ENCODE measurements at places on chromosomes 16 and 17.

- DNase-seq, result no peak
Measured at GRCh38 chr17:75553295-75554110, 28.0 kb downstream of the LLGL2 start.

DNA sequence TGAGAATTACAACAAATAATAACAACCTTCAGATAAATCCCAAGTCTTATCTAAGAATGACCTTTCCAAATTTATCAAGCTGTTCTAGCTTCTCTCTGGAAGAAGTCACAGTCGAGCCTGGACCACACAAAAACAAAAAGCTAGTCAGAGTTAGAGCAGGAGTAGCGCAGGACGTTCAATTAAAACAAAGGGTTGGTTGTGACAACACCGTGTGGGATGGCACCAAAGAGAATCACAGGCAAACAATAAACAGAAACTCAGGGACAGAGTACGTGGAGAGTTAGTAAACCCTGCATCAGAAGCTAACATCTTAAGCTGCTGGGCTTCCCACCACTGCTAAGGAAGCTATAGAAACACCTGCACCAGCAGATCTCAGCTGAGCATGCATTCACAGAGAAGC is 23.8 kb downstream of the ARHGAP17 start:
- no peak for DNase-seq

DNA sequence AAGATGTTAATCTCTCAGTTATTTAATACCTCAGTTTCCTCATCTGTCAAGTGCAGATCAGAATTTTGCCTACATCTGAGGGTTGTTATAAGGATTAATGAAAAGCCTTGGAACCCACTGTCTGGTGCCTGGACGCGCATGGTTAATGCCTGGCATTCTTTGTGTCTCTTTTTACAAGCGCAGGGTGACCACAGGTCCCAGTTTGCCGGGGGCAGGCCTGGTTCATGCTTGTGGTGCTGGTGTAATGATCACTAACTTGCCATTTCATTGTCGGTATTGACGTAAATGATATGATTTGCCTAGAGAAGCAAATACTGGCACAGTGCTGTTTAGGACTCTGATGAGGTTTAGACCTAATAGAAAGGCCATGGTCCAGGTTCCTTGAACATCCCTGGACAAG is 23.1 kb downstream of the MRC2 start:
- no peak for DNase-seq

GRCh38 chr17:81513372-81513752 is 763 bp upstream of the ACTG1 start:
- peak; percentile 46 for DNase-seq

- DNase-seq, result no peak
Measured at GRCh38 chr16:66587881-66588600, 8.8 kb downstream of the CMTM2 start.

GRCh38 chr17:12078791-12079190 is 58.1 kb downstream of the MAP2K4 start:
- DNase-seq, result no peak

DNA sequence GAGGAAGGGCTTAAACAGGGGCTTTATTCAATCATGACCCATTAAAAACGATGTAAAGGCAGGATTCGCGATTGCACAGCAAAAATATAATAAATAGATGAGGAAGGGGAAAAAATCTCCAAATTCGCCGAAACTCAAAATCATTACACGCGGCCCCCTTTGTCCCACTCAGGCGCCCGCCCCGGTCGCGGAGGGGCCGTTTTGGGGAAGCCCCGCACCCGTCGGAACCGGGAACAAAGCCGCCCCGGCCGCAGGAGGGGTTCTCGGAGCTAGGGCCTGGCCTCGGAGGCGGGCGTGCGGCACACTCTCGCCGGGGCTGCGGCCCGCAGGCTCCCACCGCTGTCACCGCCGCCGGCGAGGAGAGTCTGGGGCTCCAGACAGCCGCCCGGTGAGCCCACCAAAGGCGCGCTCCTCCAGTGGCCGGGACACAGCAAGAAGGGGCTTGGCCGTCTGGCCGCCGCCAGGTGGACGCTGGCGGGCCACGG is 521 bp downstream of the C16orf87 start:
- DNase-seq, result peak; percentile 27

DNA sequence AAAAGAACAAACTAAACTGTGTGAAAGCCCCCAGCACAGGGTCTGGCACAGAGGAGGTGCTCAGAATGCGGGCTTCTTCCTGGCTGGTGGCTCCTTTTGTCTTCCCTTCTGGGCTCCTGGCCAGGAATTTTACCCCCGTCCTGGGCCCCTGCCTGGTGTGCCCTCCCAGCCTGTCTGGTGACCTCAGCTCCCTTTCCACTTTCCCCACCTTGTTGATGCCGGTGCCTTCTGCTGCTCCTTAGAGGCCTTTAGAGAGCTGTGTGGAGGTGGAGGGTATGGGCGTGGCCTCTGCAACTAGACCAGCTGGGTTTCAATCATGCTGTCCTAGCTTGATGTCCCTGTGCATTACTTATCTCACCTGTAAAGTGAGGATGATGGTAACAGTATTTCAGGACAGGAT is 16.8 kb downstream of the PIRT start:
- DNase-seq, result no peak

DNA sequence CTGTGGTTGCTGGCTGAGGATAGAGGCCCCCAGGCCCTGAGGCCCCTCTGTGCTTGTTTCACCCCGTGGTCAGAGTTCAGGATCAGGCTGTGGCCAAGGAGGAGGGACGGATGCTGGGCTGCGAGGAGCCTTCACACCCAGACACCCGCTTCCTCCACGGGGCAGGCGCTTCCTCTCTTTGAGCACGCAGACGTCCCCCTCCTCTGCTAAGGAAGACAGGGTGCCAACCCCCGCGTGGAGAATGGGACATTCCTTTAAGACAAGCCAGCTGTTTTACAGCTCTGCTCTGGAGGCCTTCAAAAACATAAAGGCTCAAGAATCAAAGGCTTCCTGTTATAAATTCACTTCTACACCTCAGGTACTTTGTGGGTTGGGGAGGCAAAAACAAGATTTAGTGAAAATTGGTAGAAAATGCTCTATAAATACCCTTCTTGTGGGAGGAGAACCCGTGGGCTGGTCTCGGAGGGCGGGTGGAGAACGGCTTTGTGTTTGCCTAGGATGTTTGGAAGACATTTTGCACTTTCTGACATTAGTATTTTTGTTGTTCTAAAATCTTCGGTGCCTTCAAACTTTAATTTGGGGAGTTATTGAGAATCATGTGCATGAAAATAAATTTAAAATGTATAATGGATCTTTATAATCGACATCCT is 60.8 kb upstream of the FOXF1 start:
- DNase-seq, result no peak
